ENCODE measurements at places on chromosomes 3 and 15.

GRCh38 chr15:40333922-40334492 lies 6.7 kb downstream of the CCDC9B start:
- no peak overlapping the region for H3K4me3 ChIP-seq
- H3K36me3 ChIP-seq: no peaks in the 10 kb centered on the region
- peaks cover 25% of the 10 kb centered on the region for H3K4me1 ChIP-seq
- no peak overlapping the region for H3K27ac ChIP-seq
- no peak for DNase-seq
- H3K27me3 ChIP-seq: no peaks in the 10 kb centered on the region

GRCh38 chr15:92011611-92012367 lies 158.3 kb downstream of the SLCO3A1 start:
- H3K27me3 ChIP-seq: no peaks in the 10 kb centered on the region
- DNase-seq: no peak
- H3K27ac ChIP-seq: no peak overlapping the region
- H3K4me1 ChIP-seq: peaks cover 9% of the 10 kb centered on the region

DNA sequence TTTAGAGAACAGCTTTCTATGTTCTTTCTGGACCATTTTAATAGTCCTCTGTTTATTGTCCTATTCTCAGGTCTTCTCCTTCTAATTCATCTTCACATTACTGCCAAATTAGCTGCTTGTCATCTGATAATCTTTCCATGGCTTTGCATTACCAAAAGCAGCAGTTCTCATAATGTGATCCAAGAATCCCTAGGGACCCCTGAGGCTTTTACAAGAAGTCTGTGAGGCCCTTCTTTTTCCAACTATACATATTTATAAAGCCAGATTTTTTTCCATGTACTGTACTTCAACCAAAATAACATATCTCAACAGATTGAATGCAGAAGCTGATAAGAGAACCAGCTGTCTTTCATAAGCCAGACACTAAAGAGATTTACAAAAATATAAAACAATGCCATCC lies 162.5 kb upstream of the BFSP2 start:
- H3K27me3 ChIP-seq: no peaks in the 10 kb centered on the region
- H3K4me1 ChIP-seq: no peaks in the 10 kb centered on the region
- no peak for DNase-seq
- no peak overlapping the region for H3K4me3 ChIP-seq

- no peaks in the 10 kb centered on the region for H3K27me3 ChIP-seq
- no peaks in the 10 kb centered on the region for H3K36me3 ChIP-seq
- H3K4me1 ChIP-seq: peaks cover 3% of the 10 kb centered on the region
- no peak overlapping the region for H3K4me3 ChIP-seq
- no peak for DNase-seq
- H3K27ac ChIP-seq: no peak overlapping the region
Measured at GRCh38 chr3:40099871-40100270, 209.6 kb upstream of the EIF1B start.

DNA sequence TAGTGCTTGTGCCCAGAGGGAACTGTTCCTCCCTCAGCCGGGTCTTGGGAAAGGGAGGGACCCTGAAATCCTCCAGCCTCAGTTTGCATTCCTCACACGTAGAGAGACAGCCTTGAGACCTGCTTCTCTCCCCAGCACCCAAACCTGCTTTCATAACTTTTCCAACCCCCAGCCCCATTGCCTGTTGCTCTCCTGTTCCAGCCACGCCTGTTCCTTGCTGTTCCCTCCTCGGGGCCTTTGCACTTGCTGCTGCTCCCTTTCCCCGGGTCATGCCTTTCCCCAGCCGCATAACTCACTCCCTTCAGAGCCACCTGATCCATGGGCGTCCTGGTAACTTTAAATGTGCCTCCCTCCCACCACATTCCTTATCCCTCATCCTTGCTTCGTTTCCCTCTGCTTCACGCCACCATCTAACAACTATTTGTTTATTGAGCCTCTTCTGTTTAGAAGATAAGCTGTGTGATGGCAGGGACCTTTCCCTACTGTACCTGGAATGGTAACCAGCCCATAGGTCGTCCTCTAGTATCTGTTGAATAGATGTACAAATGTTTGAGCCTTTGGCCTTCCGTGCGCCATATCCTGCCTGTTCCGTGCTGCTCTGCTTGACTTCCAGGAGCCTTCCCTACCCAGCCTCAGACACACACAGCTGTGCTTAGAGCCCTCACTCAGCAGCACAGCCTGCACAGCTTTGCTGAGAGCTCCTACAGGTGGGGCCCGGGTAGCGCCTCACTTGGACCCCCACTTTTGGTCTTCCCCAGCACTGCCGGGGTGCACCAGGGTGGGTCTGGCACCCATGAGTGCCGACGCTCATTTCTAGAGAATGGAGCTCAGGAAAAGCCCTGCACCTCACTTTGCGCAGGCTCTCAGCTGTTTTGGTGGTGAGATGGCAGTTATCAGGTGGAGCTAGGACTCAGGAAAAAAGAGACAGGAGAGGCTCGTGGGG lies 60.2 kb downstream of the SCN5A start:
- H3K4me1 ChIP-seq: no peaks in the 10 kb centered on the region
- no peak for DNase-seq
- H3K27me3 ChIP-seq: no peaks in the 10 kb centered on the region
- H3K27ac ChIP-seq: no peak overlapping the region

- H3K27me3 ChIP-seq: no peaks in the 10 kb centered on the region
- peak; percentile 65 for DNase-seq
- H3K4me3 ChIP-seq: no peak overlapping the region
Measured at GRCh38 chr15:27028858-27029477, 58.0 kb downstream of the GABRG3 start.

DNA sequence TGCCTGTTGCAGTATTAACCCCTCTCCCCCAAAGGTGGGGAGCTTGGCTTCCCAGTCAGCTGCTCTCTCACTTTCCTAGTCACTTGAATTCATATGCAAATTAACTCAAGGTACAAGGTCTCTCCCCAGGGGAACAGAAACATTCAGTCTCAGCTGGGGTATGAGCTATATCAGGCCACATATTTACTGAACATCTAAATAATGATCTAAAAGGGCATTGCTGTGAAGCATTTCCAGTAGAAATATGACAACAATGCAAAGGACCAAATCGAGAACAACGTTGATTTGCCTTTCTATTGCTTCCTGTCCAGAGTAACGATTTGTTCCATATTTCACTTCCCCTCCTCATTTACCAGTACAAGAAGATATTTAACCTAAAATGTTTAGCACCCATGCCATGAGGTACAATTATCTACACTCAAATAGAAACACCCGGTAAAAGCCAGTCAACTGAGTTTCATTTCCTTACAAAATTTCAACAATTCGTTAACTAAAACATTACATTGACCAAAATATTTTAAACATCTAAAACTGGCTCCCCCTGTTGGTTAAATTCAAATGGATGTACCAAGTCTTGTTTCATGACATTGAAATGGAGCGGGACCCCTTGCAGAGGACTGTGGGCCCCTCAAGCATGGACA lies 36.5 kb upstream of the KLHL6 start:
- no peaks in the 10 kb centered on the region for H3K27me3 ChIP-seq
- peak; percentile 38 for DNase-seq
- H3K36me3 ChIP-seq: no peaks in the 10 kb centered on the region
- peaks cover 21% of the 10 kb centered on the region for H3K4me1 ChIP-seq
- H3K27ac ChIP-seq: peak overlapping the region; percentile 6

GRCh38 chr3:106339551-106339950 lies 470.7 kb upstream of the CBLB start:
- DNase-seq: no peak
- no peak overlapping the region for H3K27ac ChIP-seq
- H3K27me3 ChIP-seq: no peaks in the 10 kb centered on the region

DNA sequence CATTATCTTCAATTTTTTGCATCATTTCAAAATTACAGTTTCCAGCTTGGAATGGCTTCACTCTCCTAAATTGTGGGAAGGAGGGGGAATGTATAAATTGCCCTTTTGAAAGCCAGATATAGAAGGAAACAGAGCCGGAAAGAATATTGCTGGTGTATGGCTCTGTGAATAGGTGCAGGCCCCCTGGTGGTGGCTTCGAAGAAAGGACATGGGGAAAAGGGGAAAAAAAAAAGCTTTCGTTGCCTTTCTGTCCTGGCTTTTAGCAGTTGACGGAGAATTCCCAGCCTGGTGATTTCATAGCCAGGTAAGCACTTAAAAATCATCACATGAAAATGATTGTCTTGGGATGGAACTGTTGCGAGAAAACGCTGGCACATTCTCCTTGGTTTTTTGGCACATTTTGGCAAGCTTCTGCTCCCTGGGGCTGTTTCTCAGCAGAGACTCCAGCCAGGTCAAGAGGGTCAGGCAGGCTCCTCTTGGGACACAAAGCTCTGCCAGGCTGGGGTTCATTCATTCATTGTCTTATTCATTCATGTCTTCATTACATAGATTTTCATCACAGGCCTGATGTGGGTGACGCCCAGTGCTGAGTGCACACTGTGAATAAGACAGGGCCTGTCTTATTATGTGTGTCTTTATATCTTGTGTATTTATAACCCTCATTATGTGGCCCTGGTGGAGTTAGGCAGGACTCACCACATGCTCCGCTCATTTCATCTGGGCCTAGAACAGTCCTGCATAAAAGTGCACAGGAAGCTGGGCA lies 300.0 kb upstream of the TPM1 start:
- no peaks in the 10 kb centered on the region for H3K36me3 ChIP-seq
- peak; percentile 49 for DNase-seq
- no peak overlapping the region for H3K4me3 ChIP-seq
- H3K27ac ChIP-seq: no peak overlapping the region

DNA sequence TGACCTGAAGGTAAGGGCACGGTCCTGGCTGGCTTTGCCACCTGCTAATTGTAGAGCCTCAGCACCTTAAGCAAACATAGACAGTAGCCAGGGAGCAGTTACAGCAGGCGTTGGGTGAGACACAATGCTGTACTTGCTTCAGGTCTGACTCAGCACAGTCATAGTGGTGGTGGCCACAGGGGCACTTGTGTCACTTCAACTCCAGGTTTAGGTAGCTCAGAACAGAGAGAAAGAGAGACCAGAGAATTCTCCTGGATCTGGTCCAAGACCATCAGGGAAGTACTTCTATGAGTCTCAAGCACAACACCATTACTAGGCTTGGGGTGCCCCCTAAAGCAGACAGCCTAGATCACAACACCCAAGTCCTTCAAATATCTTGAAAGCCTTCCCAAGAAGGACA lies 204.4 kb downstream of the OTOL1 start:
- H3K36me3 ChIP-seq: no peaks in the 10 kb centered on the region
- peak; percentile 81 for DNase-seq
- H3K4me3 ChIP-seq: no peak overlapping the region
- H3K27ac ChIP-seq: no peak overlapping the region

DNA sequence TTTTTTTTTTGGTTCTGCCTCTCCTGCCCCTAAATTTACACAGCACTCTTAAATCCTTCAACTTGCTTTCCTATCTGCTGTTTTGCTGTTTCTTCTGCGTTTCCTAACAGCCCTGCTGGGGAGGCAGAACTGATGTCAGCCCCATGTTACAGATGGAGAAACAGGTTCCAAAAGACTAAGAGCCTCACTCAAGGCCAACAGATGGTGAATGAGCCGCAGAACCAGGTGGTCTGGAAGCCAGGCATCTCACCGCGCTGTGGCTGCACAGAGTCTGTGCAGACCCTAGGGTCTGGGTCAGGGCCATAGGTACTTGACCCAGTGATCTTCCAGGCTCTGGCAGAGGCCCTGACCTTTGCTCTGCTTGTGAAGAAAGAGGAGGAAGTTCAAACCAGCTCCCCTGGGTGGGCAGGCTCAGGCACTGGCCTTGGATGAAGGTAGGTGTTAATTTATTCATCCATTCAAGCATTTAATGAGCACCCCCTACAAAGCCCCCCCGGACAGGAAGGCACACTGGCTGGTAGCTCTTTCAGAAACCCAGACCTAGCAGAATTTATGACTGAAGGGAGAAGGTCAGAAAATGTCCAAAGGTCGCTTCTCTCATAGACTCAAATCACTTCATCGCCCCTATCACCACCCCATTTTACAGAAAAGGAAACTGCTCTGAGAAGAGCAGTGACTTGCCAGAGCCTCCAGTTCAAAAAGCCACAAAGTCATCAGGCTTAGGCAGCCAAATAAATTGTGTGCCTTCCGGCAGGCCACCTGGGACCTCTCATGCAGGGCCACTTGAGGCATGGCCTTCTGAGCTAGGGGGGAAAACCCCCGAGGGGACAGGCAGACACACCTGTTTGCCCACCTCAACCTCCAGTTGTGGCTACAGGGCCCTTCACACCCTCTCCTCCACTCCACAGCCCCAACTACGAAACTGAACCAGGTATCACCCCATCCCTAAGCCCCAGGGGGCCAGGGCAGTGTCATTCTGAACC lies 2.7 kb downstream of the CHDH start:
- peak overlapping the region; percentile 85 for H3K27ac ChIP-seq
- DNase-seq: peak; percentile 72
- H3K36me3 ChIP-seq: no peaks in the 10 kb centered on the region
- no peak overlapping the region for H3K4me3 ChIP-seq

GRCh38 chr3:125389282-125389681 lies 14.2 kb upstream of the ZNF148 start:
- no peak for DNase-seq
- no peaks in the 10 kb centered on the region for H3K36me3 ChIP-seq
- no peak overlapping the region for H3K27ac ChIP-seq
- H3K4me1 ChIP-seq: no peaks in the 10 kb centered on the region

DNA sequence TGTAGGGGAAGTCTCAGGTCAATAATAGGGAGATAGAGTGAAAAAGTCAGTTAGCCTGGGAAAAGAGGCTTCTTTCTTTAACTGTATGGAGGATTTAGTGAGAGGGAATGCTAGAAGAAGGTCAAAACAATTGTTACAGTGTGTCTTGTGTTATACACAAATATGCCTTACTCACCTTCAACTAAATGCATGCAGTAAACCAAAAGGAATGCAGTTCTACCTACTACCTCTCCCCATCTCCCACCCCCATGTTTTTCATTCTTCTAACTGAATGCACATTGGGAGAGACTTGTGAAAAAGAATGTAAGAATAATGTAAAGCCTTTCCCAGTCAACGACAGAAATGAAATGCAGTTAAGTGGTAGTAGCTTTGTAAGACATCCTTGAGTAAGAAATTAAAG lies 33.8 kb downstream of the CCDC66 start:
- no peak overlapping the region for H3K27ac ChIP-seq
- no peaks in the 10 kb centered on the region for H3K4me1 ChIP-seq
- no peaks in the 10 kb centered on the region for H3K36me3 ChIP-seq
- DNase-seq: no peak
- H3K4me3 ChIP-seq: no peak overlapping the region
- H3K27me3 ChIP-seq: no peaks in the 10 kb centered on the region

DNA sequence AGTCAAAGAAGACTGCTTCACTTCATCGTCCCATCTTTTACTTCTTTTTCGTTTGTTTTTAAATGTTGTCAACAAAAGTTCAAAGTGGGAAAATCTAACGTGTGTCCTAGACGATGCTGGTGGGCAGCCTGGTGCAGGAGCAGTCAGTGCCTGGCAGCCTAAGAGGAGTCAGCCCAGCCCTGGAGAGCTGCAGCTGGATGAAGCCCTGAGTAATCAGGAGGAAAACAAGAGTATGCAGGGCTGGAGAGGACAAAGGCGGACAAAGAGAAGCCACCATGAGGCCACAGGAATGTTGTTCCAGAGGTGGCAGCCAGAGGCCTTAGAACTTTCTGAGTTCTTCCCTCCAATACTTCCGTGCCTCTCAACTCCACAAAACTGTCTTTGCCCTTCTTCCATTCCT lies 5.7 kb downstream of the ADAMTS17 start:
- no peaks in the 10 kb centered on the region for H3K36me3 ChIP-seq
- H3K27ac ChIP-seq: no peak overlapping the region
- no peak overlapping the region for H3K4me3 ChIP-seq
- no peak for DNase-seq
- H3K4me1 ChIP-seq: no peaks in the 10 kb centered on the region

GRCh38 chr3:24168977-24169376 lies 223.9 kb downstream of the NR1D2 start:
- H3K27ac ChIP-seq: no peak overlapping the region
- H3K4me3 ChIP-seq: no peak overlapping the region
- no peaks in the 10 kb centered on the region for H3K36me3 ChIP-seq
- no peaks in the 10 kb centered on the region for H3K4me1 ChIP-seq
- no peak for DNase-seq
- H3K27me3 ChIP-seq: no peaks in the 10 kb centered on the region
